Astrocyte of the hippocampus (primary cell): ENCODE measurements at places on chromosomes 16 and 17.

DNA sequence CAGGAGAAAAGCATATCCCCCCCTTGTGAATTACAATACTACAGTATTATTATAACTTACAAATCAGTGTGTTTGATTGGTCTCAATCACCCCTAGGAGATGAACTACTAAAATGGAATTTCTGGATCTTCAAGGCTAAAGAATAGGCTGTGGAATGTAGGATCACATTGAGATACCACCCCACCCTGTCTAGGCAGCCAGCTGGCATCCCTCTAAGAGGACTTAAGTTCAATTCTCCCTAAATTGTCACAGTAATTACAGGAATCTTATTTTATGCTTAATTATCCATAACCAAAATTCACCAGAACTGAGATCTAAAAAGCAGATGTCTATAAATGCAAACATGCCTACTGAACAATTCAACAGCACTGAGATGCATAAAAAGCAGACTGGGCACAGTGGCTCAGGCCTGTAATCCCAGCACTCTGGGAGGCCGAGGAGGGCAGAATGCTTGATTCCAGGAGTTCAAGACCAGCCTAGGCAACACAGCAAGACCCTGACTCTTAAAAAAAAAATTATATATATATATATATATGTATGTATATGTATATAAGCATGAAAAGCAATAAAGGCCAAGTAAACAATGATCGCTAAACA, 12.0 kb downstream of the AP1G1 start:
- peak; percentile 21 for DNase-seq

GRCh38 chr16:9885467-9885866, 296.8 kb downstream of the GRIN2A start:
- DNase-seq: peak; percentile 12

DNA sequence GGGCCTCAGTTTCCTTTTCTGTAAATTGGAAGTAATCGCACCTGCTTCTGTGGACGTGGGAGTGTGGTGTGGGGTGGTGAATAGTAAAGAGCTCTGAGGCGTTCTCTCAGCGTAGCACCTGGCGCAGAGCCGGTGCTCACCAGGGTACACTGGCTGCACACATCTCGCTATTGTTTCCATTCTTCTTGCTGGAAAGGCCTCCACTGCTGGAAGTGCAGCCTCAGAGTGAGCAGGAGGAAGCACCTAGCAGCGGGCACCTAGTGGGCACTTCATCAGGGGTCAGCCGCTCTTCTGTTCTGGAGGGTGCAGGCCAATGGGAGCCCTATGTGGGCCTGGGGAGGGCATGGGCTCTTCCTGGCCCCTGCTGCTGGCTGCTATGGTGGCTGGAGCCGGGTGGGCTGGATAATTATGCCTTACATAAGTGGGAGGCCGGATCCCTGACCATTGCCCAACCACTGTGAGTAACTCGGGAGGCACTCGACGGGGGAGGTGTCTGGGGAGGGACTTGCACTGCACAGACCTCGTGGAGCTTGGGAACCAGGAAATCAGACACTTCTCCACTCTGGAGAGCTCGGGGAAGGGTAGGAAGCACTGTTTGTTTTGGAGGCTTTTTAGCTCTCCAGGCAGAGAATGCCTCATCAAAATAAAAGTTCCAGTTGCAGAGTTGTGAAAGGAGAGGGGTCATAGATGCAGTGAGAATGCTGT, 1.7 kb downstream of the MAP2K3 start:
- peak; percentile 97 for DNase-seq

DNA sequence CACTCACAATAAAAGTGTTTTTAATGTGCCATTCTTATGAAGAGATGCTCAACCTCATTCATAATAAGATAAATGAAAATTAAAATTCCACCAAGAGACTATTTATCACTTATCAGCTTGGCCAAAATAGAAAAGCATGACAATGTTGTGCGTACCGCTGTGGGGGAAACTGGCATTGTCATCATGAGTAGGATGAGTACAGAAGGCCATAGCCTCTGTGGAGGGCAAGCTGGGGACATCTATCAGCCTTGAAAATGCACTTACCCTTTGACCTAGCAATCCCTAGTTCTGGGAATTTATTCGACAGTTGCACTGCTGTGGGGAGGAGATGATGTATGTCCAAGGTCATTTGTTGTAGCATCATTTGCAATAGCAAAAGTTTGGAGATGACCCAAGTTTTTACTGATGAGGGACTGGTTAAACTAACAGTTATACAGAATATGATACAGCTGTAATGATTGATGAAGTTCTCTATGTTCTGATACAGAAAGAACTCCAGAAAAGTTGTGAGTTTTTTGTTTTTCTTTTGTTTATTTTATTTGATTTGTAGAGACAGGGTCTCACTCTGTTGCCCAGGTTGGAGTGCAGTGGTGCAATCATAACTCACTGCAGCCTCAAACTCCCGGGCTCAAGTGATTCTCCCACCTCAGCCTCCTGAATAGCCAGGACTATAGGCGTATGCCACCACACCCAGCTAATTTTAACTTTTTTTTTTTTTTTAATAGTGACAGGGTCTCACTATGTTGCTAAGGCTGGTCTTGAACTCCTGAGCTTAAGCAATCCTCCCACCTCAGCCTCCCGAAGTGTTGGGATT, 13.7 kb upstream of the PRKCB start:
- DNase-seq: no peak
